ENCODE measurements at places on chromosomes 7 and 10.

- DNase-seq: no peak
Measured at GRCh38 chr7:42606193-42606905, 305.5 kb downstream of the C7orf25 start.

DNA sequence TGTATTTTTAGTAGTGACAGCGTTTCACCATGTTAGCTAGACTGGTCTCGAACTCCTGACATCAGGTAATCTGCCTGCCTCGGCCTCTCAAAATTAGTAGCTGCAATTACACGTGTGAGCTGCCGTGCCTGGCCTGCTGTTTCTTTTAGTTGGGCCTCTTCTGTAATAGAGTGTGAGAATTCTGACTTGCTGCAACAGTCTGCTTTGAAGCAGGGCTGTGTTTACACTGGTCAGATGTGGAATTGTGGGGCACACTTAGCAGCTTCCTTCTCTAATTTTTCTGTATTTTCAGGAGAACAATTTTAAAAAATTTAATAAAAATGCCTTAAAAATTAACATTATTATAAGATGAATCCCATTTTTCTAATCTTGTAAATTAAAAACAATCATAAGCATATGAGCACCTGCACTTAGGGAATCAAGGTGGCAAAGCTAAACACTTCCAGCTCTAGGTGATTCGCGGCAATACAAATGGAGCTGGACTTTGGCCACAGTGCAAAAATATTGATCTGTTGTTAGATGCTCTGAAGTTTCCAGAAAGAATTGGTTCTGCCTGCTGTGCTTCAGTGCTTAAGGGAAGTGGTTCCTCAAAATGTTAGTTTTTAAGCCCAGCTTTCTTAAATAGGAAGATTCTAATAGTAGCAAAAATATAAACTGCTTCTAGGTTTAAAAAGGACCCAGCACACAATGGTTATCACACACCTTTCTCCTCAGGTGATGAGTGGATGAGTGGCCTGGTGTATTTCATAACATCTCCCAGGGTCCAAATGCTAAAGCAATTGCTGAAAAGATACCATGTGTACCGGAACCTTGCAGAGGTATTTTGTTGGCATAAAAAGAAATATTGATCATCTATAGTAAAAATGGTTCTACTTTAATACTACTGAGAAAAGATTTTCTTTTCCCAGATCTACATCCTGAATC lies 63.5 kb upstream of the ATRNL1 start:
- DNase-seq: no peak

DNA sequence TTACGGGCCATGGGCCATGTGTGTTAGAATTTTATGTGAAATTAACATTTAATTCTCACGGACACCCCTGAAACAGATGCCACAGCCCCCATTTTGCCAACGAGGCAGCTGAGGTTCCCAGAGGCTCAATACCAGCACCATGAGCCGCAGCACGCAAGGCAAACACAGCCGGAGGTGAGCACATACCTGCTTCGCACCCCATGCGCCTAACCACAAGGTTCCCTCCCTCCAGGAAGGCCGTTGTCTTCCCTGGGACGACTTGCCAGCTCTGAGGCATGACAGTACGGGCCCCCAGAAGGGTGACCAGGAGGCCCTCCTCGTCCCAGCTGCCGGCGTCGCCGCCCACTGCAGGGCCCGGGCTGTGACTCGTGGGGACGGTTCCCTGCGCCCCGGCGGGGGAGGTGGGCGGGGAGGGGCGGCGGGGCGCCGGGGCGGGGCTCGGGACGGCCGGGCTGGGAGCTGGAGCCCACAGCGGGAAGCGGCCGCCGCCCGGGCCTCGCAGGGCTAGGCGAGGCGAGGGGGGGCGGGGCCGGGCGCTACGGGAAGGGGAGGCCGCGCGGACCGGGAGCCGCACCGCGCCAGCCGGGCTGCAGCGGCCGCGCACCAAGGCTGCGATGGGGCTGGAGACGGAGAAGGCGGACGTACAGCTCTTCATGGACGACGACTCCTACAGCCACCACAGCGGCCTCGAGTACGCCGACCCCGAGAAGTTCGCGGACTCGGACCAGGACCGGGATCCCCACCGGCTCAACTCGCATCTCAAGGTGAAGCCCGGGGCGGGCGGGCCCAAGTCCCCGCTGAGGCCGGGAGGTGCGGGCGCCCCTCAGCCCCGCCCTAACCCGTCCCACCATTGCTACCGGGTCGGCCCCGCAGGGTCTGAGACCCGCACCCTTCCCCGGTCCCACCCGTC lies at the start of gene CAV2:
TSS of gene CAV2 (plus strand) at position 571 of the 910 bp plus-strand sequence. CDS start at position 615, 44 bp downstream.
- DNase-seq: peak; percentile 82

DNA sequence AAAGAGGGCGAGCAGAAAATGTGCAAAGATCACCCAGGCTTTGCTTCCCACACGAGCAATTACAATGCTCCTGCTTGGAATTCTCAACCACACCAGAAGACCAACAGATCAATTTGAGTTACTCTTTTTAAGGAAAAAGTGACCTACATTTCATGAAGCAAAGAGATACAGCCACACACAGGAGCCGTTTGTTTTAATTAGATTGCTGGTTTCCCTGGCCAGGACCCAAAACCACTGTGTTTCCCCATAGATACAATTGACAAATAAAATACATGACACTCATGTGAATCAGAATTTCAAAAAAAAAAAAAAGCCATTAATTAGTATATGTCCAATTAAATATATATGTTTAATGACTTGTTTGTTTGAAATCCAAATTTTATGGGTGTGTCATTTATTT lies 458.3 kb downstream of the PLXDC2 start:
- DNase-seq: no peak

GRCh38 chr7:98232799-98233198 lies 19.2 kb downstream of the TECPR1 start:
- no peak for DNase-seq

- DNase-seq: no peak
Measured at GRCh38 chr7:137206770-137207169, 136.8 kb downstream of the PTN start.
